ENCODE measurements at places on chromosomes 6 and 20.

GRCh38 chr6:142648036-142648451 lies 296.9 kb downstream of the HIVEP2 start:
- no peak for DNase-seq

DNA sequence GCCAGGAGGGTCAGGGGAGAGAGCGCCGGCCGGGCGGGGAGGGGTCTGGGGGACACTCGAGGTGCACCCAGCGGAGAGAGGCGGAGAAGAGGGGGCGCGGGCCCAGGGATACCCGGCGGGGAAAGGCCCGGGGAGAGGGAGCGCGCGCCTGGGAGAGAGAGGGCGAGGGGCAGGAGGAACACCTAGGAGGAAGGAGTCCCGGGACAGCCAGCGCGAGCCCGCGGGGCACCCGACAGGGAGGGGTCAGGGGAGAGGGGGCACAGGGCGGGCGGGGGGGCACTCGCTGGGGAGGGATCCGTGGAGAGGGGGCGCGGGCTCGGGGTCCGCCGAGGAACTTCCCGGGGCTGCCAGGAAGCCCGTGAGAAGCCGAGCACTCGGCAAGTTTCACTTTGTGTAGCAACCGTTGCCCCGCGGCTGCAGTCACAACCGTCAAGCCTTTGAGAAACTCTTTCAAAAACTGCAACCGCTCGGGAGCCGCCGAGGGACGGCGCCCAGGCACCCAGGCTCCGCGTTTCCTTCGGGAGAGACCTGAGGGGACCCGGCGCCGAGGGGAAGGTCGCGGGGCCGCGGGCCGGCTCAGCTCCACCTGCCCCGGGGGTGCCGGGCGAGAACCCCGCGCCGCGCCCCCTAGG lies 471 bp downstream of the EZR start:
- DNase-seq, result no peak

- DNase-seq, result no peak
Measured at GRCh38 chr20:51695574-51696303, 72.5 kb downstream of the ATP9A start.

- no peak for DNase-seq
Measured at GRCh38 chr6:137230547-137230946, 11.4 kb upstream of the IFNGR1 start.

DNA sequence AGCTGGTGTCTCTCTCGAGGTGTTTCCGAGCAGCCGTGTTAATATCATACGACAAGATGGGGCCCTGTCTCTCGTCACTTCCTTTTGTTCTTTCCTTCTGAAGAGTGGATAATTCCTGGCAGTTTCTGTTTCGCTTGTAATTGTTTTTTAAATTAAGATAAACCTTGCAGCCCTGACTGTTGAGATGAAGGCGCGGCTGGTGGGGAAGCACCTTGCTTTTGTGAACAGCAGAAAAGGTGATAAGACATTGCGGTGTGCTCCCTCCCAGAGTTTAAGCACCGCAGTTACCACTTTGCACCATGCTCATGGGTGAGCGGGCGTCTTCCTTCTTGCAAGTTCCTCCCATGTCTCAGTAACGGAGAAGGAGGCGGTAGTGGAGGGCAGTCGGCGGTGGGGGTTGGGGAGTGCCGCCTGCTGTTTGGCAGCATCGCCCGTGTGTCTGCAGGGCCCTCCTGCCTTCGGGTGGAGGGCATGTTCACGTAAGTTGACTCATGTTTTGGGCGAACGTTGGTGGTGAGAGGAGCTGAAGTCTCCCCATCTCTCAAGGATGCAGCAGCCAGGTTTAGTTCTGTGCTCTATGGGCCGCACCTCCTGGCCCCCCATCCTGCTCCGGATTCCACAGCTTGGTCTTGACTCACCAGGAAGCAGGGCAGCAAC lies 345.9 kb downstream of the TAF4 start:
- no peak for DNase-seq

DNA sequence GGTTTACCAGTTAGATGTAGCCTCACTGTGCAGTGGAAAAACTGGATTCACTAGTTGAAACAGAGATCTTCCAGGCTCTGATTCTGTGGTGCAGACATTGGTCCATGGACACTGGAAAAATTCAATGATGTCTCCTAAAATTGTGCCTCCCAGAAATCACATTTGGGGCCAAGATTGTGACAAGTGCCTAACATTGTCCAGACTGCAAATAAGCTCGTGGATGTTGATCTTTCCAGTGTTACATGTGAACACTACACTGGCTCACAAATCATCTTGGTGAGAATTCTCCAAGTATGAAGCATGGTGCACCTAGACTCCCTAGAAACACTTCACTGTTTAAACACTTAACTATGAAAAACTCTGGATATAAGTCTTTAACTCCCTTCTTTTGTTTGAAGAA lies 140.4 kb downstream of the HAO1 start:
- DNase-seq, result no peak

DNA sequence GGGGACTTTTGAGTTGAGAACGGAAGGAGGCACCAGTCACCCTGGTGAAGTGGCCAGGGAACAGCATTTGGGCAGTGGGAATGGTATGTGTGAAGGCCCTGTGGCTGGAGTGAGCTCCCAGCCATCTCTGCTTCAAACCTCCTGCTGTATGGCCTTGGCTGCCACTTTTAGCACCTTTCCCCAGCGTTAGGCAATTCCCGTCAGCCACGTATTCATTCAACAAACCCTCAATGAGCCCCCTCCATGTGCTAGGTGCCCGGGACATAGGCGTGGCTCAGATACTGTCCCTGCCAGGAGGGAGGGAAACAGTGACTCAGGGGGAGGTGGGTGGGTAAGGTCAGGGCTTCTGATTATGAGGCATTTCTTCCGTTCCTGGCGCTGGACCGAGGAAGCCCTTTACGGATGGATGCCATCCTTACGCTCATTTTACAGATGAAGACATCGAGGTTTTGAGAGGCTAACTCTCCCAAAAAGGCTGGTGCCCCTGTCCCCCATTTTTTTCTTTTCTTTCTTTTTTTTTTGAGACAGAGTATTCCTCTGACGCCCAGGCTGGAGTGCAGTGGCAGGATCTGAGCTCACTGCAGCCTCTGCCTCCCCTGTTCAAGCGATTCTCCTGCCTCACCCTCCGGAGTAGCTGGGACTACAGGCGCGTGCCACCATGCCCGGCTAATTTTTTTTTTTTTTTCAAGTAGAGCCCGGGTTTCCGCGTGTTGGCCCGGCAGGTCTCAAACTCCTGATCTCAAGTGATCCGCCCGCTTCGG lies 37.5 kb downstream of the SRC start:
- no peak for DNase-seq

GRCh38 chr6:31560697-31561058 lies 11.4 kb upstream of the LTA start:
- no peak for DNase-seq

- no peak for DNase-seq
Measured at GRCh38 chr6:151140767-151141166, 99.0 kb upstream of the AKAP12 start.

- DNase-seq, result no peak
Measured at GRCh38 chr6:88728756-88729155, 234.7 kb downstream of the RNGTT start.

Data from NCI-H1417 treated with DMSO at 0.1 percent for 48 hours (cell line).